ENCODE measurements at places on chromosomes 11 and 22. TPM values are rescaled to one million over a fixed set of nuclear protein-coding genes. Genes with fewer than 3 reads are reported as not detected.

GRCh38 chr22:38423512-38424503, 31.2 kb downstream of the KCNJ4 start:
- no peak for DNase-seq

- peak; percentile 90 for DNase-seq
Measured at GRCh38 chr11:9760193-9760575, 96.3 kb downstream of the SWAP70 start.

The TSPAN32 gene
- 0.14 TPM for polyA plus RNA-seq

The TTC36 gene
- not detected for polyA plus RNA-seq

DNA sequence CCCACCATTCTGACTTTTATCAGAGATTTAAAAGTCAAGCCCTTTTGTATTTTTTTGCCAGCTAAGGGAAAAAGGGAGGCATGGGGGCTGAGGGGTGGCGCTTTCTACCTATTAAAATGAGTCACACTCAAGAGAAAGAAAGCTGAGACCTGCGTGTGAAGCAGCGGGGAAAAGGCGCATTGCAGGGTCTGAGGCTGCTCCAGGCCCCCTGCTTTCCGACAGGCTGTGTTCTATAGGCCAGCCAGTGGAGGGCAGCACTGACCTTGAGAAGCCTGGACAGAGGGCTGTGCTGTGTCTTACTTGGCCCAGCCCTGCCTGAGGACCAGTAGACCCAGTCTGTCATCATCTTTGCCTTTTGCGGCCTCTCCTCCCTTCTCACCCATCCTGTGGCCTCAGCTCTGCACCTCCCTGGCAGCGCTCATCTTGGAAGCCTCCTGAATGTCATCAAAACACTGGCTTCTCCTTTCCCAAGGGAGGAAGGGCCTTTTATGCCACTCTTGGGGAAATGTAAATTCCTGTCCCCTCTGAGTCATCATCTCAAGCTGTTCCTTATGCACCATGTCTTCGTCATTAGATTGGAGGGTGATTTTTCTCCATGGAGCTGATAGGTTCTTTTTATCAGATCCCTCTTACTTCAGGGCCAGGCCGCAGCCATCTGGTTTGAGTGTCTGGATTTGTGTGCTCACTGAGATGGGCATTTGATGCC, 12.6 kb upstream of the MAPK8IP1 start:
- peak; percentile 61 for DNase-seq

GRCh38 chr22:47433627-47434026, 671.2 kb downstream of the TBC1D22A start:
- DNase-seq: no peak

The OR8G1 gene
- polyA plus RNA-seq: not detected

DNA sequence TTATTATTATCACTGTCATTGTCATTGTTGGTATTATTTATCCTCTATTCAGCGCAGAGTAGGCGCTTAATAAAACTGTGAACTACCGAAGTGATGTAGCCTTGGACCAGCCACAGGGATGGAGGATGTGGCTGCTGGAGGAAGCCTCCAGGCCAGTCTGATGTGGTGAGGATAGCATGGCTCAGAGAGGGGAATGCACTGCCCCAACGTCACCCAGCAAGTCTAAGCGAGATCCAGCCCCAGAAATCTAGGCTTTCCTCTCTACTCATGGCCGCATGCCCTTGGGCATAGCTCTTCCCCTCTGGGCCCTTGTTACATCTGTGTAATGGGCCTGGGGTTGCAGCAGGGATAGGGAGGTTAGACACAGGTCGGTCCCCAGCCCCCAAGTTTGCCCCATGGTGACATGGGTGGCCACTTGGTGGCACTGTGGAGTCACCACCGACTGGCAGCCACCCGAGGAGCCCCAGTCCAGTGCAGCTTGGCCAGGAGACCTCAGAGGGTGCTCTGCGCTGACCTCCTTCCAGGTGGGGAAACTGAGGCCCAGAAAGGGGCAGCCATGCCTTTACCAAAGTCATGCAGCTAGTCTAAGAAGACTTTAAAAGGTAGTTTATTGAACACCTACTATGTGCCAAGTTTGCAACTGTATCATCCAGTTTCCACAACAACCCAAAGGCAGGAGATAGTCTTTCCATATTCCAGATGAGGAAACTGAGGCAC, 395.7 kb downstream of the MN1 start:
- no peak for DNase-seq

GRCh38 chr22:20241579-20242392, 26.3 kb downstream of the RTN4R start:
- DNase-seq: no peak

The TMEM45B gene
- not detected for polyA plus RNA-seq
